ENCODE measurements at places on chromosomes 7 and 10.

DNA sequence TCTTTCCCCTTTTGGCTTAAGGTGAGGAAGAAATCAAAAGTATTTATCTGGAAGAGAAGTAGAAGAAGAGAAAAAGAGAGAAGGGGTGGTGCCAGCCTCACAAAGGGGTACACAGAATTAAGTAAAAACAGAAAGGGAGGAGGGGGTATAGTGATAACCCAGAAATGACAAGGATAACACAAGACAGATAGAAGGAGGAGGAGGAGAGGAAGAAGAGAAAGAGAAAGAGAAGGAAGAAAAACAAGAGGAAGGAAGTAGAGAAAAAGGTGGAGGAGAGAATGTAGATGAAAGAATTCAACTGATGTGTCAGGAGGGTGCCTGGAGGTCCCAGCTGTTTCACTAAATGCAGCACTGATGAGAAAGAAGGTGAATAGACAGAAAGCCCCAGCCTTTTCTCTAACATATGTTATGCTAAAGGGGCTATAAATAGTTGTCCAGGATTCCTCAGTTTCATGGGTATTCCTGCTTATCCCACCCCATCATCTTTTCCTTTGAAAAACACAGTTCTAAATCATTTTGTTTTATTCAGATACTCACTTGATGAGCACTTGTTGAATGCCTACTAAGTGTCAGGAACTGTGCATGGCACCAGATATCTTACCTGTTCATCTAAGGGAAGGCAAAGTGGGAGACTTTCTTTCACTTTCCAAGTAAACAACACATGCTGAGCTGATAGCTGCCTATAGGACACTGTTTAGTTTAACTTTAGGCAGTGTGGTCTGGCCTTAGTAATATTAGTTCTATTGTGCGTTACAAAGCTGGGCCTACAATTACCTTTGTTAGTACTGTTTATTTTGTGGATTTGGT, 8.0 kb downstream of the SEMA3E start:
- no peak for DNase-seq

DNA sequence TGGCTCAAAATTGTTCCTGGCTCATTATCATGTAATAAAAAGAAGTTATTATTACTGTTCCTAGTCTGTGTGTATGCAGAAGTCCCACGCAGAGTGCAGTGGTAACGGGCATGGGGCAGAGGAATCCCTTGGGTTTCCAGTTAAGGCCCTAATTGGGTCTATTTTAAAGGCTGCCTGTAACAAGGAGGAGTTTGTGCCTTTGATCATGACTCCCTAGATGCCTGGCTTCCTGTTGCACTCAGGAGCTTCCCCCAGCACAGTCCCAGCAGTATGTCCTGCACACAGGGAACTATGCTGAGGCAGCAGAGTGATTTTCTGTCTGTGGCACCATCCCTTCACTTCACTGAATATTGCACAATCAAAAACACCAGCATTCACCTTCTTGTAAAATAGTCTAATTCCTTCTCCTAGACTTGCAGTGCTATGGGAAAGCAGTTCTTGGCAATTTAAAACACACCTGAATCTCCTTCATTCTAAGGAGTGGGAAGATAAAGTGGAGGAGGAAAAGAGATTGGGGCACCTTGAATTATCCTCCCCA, 22.9 kb downstream of the SORCS1 start:
- peak; percentile 75 for DNase-seq

- DNase-seq = no peak
Observed at GRCh38 chr7:138935465-138936011, 45.7 kb downstream of the KIAA1549 start.

DNA sequence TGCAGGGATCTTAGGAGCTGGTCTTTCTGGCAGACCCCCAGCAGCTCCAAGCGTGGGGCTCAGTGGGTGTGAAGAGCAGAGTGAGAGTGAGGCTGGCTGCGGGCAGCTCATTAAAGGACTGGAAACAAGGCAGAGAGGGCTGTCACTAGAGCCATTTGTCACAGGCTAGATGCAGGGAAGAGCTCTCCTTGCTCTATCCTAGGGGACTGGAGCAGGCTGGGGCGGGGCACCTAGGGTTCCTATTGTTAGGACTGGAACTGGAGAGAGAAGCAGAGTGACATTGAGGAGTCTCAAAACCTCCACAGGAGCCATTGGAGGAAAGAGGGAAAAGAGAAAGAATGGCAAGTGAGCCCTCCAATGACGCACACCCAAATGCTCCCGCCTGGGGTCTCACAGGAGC, 772 bp upstream of the DDC start:
- no peak for DNase-seq

DNA sequence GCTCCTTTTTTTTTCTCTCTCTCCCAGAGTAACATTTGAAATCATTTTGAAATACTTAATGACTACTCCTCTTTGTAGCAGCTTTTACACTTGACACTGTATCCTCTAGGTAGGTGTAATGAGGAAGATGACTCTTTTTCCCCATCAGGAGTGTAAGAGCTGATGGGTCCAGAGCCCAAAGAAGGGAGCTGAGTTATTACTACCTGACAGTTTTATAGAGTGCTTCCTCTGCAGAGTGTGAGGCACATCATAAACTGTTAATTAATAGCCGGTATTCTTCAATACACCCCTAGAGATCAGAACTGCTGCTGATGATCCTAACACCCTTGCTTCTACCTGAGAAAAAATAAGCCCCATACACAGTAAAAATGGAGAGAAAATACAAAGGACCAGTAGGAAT, 279.8 kb upstream of the SEMA3A start:
- DNase-seq = no peak

- no peak for DNase-seq
Observed at GRCh38 chr10:3776796-3777571, 8.0 kb downstream of the KLF6 start.

GRCh38 chr7:21893401-21893800, 52.3 kb downstream of the CDCA7L start:
- DNase-seq = no peak

DNA sequence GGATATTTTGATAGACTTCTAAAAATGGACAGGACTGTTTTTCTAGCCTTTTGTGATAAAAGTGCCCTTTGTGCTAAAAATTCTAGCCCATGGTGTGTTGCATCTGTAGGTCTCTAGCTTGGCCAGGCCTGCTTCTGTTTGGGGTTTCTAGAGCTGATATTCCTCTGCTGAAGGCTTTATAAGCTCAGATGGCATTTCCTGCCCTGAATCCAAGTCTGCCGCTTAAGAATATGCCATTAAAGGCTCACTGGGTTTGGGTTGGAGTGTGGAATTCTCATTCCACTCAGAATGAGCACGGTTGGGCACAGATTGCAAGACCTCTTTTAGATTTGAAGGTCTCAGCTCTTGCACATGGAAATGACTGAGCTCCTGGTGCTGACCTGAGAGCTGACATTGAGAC, 49.4 kb upstream of the IGFBP3 start:
- no peak for DNase-seq

DNA sequence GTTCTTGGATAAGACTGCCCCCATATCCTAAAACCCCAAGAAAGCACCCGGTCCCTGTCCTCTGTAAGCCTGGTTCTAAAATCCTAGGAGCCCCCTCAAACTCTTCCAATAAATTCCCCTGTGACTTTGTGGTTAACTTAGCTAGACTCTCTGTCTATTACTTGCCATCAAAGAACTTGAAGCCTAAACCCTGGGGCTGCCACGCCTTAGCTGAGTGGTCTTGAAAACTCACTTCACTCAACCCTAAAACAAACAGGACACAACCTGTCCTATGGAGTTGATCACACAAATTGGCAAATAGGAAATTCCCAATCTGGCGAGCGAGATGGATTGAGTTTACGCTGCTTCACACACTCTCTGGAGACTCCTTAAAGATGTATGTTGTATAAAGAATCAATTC, 191.4 kb upstream of the SVIL start:
- no peak for DNase-seq

DNA sequence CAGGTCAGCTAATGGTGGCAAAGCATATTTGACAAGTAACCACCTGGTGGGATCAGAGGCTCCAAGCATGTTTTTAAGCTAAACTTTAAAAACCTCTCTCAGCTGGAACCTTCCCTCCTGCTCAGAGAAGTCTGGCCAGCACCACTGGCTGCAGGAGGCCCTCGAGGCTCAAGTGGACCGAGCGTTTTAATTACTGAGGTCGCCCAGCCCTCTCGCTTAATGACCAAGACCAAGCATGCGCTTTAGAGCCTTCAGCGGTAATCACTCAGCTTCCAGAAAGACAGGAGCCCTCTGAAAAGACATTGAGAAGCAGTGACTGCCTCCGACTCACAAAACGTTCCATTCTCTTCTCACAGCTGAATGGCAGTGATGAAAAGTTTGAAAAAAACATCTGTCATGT, 383.4 kb upstream of the ADARB2 start:
- DNase-seq = no peak

DNA sequence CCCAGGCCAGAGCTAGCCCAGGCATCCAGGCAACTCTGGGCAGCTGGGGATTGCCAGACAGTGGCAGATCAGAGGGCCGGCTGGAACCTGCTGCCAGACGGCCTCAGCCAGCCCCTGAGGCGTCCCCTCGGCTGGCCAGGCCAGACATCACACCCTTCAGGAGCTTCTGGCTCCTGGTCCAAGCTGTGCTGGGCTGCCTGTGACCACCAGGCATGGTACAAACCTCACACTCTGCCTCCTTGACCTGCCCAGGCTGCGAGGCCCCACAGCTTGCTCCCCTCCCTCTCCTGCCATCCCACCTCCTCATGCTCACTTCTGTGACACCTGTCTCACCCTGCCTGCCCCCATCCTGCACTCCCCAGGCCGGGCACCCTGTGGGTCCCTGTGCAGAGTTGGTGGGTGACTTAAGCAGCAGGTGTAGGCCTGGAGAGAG, 5.7 kb downstream of the DEPP1 start:
- no peak for DNase-seq

GRCh38 chr10:104104926-104105325, 17.0 kb upstream of the SFR1 start:
- DNase-seq = no peak

- DNase-seq = no peak
Observed at GRCh38 chr7:15084368-15084767, 181.8 kb upstream of the DGKB start.

DNA sequence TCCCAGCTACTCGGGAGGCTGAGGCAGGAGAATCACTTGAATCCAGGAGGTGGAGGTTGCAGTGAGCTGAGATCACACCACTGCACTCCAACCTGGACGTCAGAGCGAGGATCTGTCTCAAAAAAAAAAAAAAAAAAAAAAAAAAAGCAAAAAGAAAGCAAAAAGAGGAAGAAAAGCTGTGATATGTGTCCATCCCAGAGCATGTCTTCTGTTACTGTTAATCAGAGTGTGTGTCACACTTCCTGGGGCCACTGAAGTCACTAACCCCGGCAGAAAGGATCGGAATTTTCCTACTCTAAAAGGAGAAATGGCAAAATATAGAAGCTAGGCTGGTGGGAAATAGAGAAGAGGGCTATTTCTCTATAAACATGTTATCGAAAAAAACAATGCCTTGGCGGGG, 11.9 kb downstream of the PIK3AP1 start:
- peak; percentile 95 for DNase-seq

DNA sequence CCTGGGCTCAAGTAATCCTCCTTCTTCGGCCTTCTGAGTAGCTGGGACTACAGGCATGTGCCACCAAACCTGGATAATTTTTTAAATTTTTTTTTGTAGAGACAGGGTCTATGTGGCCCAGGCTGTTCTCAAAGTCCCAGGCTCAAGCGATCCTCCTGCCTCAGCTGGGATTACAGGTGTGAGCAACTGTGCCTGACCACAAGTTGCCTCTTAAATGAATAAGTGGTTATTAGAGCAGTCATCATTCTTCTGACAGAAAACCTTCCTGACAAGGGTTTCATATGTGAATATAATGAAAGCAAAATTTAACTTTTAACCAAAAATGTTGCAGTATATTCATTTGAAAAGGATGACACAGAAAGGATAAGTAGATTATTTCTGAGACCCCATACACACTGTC, 532.5 kb downstream of the GRM8 start:
- DNase-seq = no peak

DNA sequence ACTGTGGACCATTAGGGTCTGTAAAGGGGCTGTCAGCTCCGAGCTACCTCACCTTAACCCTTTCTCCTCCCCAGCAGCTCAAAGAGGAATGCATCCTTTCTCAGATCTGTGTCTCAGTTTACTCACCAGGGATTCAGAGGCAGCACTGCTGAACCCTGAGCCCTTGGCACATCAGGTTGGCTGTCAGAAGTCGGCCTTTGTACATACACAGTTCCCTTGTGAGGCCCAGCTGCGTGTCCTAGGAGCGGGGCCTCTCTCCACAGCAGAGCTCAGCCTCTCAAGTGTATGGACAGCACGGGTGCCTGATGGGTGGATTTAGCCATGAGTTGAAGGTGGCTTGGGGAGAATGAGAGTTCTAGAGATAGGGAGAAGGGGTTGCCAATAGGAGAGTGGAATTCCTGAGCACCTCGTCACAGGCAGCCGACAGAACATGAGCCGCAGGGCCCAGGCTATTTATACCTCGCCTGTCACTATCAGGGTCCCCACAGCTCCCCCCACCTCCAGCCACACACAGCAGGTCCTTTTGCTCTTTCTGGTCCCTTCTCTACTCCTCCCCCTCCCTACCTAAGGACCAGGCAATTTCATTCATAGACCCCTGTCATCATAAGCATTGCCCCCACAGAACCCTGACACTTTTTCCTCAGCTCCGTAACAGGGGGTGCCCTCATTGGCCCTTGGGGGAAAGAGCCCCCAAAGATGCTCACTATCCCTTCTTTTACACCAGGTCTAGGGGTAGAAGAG, 2.1 kb upstream of the FLNC start:
- DNase-seq = no peak

- no peak for DNase-seq
Observed at GRCh38 chr7:149245244-149245643, 5.8 kb downstream of the ZNF212 start.

DNA sequence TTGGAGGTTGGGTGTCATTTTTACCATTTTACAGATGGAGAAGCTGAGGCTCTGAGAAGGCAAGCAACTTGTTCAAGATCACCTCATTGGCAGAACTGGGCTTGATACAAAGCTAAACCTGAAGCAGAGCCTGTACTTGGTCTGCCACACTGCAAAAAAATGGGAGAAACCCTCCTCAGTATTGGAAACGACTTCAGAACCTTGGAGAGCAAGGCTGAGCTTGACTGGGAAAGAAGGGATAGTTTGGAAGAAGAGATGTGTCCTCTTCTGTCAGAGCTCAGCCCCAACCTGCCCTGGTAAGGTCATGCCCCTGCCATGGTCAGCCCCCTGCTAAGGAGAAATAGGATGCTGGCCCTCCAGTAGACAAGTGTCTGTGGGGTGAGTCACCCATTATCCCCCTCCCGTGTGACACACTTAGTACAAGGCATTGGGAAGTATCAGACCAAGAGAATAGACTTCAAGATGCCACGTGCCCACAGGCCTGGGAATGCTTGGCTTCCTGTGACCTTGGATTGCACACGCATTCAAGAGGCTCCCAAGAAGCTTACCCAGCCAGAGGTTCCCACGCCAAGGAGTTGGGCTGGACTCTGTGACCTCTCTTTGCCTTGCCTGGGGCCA, 56.2 kb upstream of the SMNDC1 start:
- peak; percentile 29 for DNase-seq

GRCh38 chr7:17863095-17863808, 77.0 kb downstream of the SNX13 start:
- no peak for DNase-seq

DNA sequence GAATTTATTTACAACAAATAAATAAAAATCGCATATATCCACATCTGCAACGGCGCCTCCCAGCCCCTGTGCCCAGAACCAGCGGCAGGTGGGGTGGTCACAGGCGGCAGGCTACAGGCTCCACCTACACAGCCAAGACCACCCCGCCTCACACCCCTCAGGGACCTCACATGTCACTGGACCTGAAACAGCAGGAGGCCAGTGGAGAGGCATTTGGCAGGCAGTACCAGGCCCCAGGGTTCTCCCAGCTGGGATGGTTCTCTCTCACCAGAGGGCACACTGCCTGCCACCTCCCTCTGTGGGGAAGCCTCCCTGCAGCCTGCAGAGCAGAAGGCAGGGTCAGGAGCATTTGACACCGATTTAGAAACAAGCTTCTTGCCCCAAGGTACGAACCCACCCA, 81.5 kb downstream of the MAD1L1 start:
- no peak for DNase-seq
